ENCODE measurements at places on chromosomes 12 and 14.

- no peak for DNase-seq
Observed at GRCh38 chr14:98345161-98345560, 926.8 kb downstream of the BCL11B start.

DNA sequence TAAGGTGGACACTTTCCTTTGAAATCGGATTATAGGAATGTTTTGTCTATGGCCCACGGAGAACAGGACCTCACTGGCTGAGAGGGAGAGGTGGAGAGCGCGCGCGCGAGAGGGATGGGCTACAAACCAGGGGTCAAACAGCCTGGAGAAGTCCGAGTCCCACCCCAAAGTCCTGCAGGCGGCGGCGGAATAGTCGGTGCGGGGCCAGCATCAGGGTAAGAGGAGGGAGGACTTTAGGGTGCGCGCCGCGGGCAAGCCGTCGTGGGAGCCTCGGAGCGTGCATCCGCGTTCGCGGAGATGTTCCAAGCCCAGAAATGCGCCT lies 3.3 kb upstream of the HOXC8 start:
- no peak for DNase-seq

DNA sequence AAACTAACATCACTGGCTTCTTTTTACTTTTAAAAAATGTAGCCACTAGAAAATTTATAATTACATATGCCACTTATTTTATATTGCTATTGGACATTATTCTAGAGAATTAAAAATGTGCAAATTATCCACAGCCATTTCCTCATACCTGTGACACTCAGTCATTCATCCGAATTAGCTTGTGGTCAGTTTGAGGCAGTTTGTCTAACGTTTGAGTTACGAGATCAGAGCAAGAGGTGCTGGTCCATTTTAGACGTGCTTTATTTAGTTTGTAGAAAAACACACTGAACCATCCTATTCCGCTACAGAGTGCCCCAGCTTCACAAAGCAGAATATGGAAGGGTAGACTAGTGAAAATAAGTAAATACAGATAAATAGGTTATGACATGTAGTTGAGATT lies 513.0 kb downstream of the NRXN3 start:
- DNase-seq: no peak

DNA sequence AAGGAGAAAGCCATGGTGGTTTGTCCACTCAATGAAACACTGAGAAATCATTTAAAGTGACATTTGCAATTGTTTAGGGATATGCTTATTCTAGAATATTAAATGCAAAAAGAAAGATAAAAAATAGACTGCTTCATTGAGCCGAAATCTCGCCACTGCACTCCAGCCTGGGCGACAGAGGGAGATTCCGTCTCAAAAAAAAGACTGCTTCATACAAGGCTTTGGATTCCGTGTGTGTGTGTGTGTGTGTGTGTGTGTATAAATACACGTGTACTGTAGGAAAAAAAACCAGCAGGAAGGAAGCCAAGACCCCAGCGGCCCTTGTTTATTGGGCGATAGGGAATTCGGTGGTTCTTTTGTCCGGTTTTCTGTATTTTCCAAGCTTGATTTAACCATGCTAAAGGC lies 3.2 kb upstream of the ZNF839 start:
- no peak for DNase-seq

- no peak for DNase-seq
Observed at GRCh38 chr12:25976289-25976688, 17.8 kb downstream of the RASSF8 start.

DNA sequence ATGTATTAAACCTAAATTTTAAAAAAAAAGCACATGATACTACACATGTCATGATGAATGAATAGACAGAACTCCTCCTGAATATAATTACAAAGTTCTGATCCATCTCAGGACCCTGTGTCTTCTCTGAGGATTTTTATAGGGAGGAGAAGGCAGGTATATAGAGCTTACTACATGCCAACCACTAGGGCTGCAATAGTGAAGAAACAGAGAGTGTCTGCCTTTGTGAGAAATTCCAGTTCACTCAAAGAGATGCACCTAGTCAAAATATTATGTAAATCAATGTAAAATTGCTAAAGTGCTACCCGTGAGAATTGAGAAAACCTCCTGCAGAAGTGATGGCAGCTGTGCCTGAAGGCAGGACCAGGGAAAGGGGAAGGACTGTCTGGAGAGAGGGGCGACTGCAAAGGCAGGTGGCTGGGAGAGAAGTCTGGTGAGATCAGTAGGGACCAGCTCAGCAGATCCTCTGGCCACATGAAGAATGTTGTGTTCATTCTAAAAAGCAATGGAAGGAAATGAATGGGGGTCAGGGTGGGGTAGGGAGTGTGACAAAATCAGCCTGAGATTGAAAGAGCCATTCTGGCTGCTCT lies 15.1 kb downstream of the ABHD4 start:
- DNase-seq: no peak

- no peak for DNase-seq
Observed at GRCh38 chr12:57469296-57470164, 9.9 kb downstream of the GLI1 start.

DNA sequence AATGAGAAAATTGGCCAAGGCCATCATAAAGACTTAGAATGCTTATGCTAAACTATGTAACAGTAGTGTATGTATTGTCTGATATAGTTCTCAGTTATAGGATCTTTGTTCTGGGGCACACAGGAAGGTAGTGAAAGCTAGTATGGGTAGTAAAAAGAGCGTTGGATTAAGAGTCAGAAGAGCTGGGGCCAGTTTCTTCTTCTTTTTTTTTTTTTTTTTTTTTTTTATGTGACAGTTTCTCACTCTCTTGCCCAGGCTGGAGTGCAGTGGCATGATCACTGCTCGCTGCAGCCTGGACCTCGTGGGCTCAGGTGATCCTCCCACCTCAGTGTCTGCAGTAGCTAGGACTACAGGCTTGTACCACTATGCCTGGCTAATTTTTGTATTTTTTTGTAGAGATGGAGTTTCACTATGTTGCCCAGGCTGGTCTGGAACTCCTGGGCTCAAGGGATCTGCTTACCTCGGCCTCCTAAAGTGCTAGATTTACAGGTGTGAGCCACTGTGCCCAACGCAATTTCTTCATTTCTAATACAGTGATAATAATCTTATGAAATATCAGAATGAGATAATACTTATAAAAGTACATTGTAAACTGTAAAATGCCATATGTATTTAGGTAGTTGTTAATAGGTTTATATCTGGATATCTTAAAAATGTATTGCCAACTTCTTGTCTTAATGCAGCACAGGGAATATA lies 7.4 kb downstream of the MDM2 start:
- DNase-seq: no peak

- DNase-seq: no peak
Observed at GRCh38 chr14:81272317-81272716, 51.6 kb upstream of the GTF2A1 start.

DNA sequence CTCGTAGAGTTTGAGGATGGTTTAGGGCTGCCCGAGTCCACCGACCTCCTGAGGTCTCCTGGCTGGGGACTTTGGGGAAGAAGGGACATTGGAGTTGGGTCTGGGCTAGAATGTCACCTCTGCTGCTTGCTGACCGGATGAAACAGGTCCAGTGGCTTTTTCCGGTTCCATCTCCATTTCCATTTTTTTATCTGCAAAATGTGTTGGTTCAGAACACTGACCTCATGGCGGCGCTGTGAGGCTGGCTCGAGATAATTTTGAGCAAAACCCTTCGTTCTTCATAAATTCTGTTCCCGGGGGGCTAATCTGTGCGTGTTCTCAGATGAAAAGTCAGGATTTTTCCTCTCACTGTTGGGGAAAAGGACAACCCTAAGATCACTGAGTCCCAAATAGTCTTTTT lies 11.7 kb upstream of the MYL2 start:
- DNase-seq: no peak

- no peak for DNase-seq
Observed at GRCh38 chr14:97029800-97030199, 232.6 kb downstream of the VRK1 start.

DNA sequence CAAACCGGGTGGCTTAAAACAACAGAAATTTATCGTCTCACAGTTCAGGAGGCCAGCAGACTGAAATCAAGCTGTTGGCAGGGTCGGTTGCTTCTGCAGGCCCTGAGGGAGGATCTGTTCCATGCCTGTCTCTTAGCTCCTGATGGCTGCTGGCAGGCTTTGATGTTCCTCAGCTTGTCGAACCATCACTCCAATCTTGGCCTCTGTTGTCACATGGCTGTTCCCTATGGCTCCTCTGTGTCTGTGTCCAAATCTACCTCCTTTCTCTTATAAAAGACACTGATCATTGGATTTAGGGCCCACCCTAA lies 14.0 kb downstream of the NFATC4 start:
- no peak for DNase-seq

DNA sequence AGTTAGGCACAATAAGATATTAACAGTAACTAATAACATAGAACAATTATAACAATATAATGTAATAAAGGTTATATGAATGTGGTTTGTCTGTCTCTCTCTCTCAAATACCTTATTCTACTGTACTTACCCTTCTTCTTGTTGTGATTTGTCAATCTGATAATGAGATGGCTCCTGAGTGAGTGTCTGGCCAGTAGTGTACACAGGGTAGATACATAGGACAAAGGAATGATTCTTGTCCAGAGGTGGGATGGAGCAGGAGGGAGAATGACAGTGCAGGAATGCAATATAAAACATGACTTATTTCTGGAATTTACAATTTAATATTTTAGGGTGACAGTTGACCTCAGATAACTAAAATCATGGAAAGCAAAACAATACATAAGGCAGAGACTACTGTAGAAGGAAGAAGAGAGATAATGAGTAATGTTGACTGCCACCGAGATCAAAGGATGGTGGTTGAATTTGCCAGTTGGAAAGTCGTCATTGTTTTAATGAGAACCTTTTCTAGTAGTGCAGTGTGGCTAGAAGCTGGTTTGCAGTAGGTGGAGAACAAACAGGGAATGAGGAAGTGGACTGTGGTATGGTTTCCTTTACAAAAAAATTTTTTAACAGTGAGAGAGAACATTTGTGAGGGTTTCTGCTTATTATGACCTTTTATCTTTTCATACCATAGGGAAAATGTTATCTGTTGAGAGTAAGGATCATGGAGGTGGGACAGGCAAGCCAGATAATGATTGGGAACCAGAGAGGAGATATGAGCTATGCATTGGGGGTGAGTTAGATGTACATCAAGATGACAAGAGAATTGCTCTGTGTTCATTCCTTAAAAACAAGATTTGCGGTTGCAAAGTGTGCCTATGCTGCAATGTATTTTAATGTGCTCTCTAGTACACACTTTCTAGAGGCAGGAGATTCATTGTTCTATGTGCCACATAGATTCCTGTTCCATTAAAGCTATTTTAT lies 458.3 kb downstream of the BTG1 start:
- DNase-seq: no peak

DNA sequence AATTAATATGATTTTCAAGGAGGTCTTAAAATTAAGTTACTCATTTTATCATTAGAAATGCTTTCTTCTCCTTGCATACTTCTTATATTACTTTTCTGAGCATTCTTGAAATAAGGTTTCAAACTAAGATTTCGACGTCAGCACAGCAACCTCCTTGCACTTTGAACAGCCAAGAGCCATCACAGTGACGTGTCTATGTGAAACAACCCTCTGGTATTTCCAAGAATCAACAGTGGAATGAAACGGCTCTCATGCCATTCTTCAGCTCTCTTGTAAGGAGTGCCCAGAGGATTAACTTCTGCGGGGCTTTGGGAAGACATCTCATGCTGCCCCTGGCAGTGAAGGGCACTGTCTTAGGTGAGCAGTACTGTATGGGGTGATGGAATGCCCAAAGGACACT lies 109.2 kb downstream of the EFCAB11 start:
- no peak for DNase-seq

DNA sequence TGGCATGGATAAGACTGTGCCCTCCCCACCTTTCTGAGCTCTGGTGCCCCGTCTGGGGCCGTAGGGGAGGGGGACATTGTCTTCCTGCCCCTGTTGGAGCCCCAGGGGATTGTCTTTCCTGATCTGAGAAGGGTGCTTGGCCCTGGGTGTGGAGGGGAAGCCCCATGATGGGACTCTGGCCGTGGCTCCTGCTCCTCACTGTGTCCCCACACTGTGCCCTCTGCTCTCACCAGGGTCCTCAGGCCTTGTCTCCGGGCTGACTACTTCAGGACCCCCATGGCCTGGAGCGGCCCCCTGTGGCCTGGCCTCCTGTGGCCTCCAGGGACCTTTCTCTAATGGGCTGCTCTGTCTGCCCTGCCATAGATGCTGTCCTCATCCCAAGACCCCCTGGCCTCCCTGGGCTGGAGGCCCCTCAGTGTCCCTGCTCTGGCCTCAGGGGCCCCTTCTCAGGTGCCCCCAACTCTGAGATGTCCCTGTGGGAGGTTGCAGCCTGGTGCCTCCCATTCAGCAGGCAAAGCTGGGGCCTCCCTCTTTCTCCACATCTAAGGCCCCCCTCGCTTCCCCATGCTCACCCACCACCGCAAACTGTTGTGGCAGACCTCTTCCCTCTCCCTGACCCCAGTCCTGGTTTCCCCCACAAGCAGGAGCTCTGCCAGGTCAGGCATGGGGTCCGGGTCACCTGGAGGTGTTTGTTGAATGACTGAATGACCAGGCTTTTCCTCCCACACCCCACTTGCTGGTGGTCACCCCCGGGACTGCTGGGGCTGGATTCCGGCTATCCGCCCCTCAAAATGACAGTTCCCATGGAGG lies 4.0 kb downstream of the KIF26A start:
- DNase-seq: no peak

DNA sequence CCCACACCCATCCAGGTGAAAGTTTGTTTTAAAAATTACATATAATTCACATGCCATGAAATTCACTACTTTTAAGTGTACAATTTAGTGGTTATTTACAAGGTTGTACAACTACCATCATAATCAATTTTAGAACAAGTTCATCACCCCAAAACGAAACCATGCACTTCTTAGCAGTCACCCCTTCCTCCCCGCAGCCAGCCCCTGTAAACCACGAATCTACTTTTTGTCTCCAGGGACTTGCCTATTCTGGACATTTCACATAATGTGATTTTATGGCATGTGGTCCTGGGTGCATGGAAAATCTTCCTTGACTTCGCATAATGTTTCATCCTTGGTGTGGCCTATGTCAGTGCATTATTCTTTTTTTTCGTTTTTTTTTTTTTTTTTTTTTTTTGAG lies 19.2 kb upstream of the TRAF3 start:
- DNase-seq: no peak

- no peak for DNase-seq
Observed at GRCh38 chr14:46147024-46147423, 504.6 kb downstream of the RPL10L start.

DNA sequence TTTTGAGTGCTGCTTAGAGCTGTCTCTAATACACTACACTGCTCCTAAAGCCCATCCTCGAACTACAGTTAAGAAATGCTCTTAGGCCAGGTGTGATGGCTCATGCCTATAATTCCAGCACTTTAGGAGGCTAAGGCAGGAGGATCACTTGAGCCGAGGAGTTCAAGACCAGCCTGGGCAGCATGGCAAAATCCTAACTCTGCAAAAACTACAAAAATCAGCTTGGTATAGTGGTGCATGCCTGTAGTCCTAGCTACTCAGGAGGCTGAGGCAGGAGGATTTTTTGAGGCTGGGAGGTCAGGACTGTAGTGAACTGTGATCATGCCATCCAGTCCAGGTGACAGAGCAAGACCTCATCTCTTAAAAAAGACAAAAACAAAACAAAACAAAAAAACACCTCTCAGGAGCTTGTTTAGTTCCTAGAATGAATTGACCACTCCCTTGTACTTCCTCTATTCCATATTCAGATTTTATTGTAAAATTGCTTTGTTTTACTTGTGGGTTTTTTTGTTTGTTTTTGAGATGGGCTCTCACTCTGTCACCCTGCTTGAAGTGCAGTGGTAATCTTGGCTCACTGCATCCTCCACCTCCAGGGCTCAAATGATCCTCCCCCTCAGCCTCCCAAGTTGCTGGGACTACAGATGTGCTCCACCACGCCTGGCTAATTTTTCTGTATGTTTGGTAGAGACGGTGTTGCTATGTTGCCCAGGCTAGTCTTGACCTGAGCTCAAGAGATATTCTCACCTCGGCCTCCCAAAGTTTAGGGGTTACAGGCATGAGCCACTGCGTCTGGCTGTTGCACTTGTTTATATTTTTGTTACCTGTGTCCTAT lies 13.6 kb downstream of the MDM2 start:
- no peak for DNase-seq
